Motor neuron (in vitro differentiated cells): ENCODE measurements at places on chromosomes 1 and 21. TPM values are rescaled to one million over a fixed set of nuclear protein-coding genes. Genes with fewer than 3 reads are reported as not detected.

DNA sequence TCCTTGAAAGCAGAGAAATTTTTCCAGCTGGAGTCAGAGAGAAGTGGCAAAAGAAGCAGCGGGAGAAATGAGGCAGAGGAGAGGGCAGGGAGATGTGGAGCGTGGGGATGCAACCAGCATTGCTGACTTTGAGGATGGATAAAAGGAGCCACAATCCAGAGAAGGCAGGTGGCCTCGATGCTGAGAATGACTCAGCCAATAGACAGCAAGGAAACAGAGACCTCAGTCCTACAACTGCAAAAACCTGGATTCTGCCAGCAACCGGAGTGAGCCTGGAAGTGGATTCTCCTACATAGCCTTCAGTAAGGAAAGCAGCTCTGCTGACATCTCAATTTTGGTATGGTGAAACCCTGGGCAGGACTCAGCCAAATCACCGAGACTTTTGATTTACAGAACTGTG lies 128.9 kb upstream of the ATP1B1 start:
- no peak for ATAC-seq

- ATAC-seq = no peak
Measured at GRCh38 chr1:242602001-242602400, 77.5 kb upstream of the PLD5 start.

DNA sequence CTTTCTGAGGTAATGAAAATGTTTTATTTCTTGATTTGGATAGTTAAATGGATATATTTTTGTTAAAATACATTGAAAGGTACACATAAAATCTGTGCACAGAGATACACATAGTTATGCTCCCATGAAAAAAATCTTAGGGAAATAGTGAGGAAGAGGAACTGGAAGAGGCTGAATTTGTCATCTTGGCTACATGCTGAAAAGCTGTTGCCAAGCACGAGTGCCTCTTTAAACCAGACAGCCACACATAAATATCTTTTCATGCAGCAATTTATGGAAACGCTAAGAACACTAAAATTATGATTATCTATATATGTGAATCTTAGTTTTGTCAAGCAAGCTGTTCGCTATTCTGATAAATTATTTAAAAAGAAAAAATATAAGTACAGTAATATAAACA lies 12.8 kb upstream of the ADAR start:
- ATAC-seq = no peak

- ATAC-seq = no peak
Measured at GRCh38 chr1:202045705-202046104, 35.3 kb downstream of the ELF3 start.

DNA sequence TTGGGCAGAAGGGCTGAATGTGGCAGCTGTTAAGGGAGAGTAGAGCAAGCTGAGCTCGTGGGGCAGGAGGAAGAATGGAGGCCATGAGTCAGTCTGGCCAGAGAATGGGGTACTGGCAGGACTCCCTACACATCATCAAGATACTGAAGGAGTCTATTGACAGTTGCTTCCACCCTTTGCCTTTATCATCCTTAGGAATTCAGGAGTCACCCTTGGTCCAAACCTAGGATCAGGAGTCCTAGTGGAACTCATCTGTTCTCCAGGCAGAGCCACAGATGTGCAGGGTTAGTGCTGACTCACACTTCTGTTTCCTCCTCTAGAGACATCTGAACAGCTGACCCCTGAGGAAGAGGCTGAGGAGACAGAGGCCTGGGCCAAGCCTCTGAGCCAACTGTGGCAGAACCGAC lies 18.7 kb upstream of the ST3GAL3 start:
- peak; percentile 81 for ATAC-seq

SLC16A4 gene
- total RNA-seq = 1.8 and 2.6 TPM in 2 replicates

- ATAC-seq = peak; percentile 59
Measured at GRCh38 chr21:41933313-41934079, 20.3 kb downstream of the C2CD2 start.

GRCh38 chr1:8554956-8555534 lies 237.1 kb downstream of the SLC45A1 start:
- ATAC-seq = no peak

ERVH48-1 gene
- total RNA-seq = 2.3 and 2.6 TPM in 2 replicates

DNA sequence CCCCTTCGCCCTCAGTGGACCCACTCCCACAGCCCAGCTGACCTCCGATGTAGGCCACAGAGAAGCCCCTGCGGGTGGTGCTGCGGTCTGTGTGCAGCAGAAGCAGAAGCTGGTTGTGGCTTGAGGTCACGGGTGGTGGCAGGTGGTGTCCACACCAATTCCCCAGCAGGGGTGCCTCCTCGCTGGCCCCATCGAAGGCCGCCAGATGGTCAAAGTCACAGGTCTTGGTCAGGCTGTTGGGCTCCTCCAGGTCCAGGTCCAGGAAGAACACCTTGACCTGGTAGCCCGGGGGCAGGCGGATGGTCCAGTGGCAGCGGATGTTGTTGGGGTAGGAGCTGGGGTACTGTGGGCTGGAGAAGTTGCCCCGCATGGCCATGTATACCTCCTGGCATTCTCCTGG lies 13.1 kb downstream of the CDCP2 start:
- no peak for ATAC-seq

UBQLN4 gene
- total RNA-seq = 22.7 TPM in 2 replicates

CRYZ gene
- total RNA-seq = 21.8 and 22.1 TPM in 2 replicates

DNA sequence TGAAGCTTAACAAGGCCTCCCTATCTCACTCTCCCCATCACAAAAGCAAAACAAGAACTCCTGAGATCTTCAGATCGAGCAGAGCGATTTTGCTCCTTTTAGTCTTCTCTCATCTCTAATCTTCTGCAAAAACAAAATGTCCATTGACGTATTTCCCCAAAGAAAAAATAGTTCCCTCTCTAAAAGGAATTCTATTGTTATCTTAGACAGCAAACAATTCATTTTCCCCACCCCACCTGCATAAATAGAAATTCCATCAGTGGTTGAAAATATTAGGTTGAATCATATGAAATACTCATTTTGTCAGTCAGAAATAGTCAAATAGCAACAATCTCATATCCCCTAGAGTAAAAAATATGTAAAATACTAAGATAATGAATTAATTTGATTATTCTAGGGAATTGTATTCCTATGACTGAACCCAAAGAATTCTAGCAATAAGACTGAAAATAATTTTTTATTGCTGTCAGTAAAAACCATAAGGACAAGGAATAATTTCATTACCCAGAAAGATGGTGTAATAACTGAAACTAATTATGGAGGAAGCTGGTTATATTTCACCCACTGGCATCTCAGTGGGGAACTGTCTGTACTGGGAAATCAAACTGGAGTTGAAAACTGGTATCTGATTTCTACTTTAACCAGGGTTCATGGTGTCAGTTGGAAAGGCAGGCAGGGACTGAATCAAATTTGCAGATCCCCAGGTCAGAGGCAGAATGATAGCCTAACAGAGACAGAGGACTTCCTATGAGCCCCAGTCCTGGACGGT lies 51.3 kb downstream of the RHOU start:
- no peak for ATAC-seq
